ENCODE measurements at places on chromosomes 11 and 22.
A peak's percentile ranks its signal among the peaks of the same experiment; 100 is the strongest.

- DNase-seq, result peak; percentile 17
Observed at GRCh38 chr11:100681064-100681502, 6.0 kb upstream of the ARHGAP42 start.

DNA sequence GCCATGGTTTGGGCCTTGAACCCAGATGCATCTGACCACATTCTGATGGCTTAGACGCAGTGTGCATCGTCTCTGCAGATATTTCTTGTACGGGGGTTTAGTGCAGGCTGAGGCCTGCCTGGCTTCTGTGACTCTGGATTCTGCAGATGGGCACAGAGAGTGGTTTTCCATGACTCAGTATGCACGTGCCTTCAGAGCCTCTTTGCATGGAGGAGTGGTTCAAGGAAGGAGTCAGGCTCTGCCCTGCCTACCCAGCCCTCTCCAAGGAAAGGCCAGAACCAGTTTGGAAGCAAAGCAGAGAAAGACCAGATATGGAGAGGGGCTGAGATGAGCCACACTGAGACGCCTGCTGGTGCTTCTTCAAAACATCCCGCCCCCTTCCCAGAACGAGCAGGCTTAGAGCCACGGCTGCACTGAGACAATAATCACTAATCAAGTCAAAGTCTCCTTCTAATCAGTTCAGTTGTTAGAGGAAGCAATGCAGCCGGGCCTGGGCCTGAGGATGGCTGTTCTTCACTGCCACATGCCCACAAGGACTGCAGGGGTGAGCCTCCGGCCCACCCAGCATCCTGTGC lies 308.9 kb downstream of the NXPE2 start:
- no peak for DNase-seq

DNA sequence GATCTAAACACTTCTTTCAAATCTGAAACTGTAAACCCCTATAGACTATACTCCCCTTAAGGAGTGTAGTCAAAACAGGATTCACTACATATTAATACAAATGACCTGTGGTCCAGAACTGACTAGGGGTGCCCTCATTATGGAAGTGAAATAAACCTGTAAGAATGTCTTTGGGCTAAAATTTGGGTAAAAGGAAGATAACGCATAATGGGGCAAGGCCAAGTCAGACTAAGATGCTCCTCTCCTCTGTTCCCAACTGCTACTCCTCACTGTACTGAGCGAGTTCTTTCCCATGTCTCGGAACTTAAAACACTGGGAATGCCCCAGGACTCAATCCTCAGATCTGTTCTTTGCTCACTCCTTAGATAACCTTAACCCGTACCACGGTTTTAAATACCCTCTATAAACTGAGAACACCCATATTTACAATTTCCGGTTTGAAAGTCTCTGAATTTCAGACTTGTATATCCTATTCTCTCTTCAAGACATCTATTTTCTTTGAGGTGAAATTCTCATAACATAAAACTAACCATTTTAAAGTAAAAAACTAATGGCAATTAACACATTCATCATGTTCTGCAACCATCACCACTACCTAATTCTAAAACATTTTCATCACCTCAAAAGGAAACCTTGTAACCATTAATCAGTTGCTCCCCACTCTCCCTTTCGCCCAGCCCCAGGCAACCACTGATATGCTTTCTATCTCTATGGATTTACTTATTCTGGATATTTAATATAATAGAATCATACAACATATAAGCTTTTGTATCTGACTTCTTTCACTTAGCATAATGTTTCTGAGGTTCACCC lies 4.0 kb downstream of the THAP12 start:
- DNase-seq, result no peak

DNA sequence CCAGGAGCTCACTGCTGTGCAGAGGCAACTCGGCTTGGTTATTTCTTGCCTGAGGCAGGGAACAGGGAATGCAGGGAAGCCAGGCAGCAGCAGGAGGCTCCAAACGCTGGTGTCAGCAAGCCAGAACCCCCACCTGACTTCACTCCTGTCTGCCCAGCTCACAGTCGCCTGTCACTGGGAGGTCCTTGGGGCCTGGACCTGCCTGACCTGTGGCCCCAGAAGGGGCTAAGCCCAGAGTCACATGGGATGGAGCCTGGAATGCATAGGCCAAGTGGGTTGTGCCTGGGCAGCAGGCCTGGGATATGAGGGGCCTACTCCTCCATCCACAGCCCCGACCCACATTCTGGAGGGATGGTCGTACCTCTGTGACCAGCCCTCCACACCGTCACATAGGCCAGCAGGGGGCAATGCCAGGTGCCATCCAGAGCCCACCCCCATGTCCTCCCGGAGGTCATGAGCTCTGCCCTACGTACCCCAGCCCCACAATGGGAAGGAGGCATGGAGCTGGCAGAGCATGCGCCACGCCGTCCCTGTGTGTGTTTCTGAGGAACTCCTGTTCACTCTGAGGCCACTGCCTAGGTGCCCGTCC lies 5.2 kb downstream of the RASSF7 start:
- DNase-seq, result no peak

DNA sequence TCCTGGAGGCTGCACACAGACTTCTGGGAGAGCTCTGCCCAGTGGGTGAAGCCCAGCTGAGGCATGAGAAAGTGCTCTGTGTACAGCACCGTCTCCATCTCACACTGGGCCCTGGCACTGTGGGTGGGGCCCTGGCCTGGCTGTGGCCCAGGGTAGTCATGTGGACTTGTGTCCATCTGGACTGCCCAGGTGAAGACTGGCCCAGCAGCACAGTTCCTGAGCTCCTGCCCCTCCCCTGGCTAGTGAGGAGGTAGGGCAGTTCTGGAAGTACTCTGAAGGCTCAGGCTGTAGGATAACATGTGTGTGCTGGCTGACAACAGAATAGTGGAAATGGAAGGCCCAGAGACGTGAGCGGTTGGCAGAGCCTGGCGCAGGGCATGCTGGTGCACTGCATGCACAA lies 35.4 kb downstream of the RSPH14 start:
- DNase-seq, result no peak

- no peak for DNase-seq
Observed at GRCh38 chr22:39409516-39410029, 10.0 kb downstream of the TAB1 start.

DNA sequence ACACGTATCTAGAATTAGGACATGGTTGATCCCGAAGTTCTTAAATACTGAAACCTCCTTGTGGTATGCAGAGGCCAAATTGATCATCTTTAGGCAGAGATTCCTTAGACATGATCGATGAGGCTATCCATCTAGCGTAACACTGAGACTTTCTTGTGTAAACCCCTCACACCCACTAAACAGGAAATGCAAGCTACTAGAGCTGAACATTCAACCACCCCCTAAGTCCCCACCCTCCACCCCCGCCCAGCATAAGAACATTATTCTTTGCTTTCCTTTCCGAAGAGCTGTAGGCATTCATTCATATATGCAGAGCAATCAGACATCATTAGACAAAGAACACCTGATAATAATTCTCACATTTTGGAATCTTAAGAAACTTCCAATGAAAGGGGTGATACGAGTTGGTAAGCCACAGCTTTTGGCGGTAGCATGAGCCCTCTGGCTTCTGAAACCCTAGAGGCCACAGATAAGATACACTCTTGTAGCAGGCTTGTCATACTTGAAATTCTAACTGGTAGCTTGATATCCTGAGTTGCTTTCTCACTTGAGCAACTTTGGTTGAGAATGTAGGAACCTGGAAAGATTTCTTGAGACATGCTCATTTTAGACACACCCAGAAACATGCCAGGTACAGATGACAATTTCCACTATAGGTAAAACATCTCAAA lies 42.2 kb downstream of the FLI1 start:
- peak; percentile 47 for DNase-seq

DNA sequence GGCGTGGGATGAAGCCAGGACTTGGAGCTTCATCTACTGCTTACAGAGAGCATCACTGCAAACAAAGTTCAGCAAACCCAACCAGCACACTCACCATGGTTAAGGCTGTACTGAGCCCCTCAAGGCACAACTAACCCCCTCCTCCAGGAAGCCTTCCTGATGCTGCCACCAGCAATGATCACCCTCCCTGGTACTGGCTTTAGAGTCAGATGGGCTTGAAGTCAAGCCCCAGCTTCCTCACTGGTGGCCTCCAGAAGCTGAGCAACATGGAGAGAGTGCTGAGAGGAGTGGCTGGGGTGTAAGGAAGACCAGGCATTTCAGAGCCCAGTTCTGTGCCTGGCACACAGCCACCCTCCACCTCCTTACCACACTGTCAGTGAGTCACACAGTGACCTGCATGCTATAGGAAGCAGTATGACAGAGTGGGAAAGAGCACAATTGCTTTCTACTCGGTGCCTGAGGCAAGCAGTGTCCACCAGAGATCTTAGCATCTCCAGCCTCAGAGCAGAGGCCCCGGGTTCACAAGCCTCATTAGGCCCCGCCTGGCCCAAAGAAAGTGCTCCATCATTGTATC lies 24.7 kb upstream of the BAIAP2L2 start:
- DNase-seq, result no peak

DNA sequence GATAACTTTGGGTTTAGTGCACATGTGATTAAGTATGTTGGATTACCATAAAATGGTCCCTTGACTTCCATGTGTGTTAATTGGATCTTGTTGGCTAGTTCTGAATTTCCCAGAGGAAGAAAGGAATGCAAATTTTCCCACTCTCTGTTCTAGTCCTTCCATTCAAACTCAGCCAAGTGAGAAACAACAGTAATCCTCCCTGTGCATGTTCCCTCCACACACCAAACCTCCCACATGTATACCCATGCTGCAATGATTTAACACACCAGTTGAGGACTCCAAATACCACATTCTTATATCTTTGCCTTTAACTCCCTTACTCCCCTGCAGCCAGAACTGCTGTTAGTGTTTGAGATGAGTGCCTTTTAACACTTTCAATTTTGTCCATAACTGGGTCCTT lies 1158.9 kb downstream of the DLG2 start:
- DNase-seq, result no peak

GRCh38 chr22:50019316-50019715 lies 6.8 kb upstream of the IL17REL start:
- no peak for DNase-seq

DNA sequence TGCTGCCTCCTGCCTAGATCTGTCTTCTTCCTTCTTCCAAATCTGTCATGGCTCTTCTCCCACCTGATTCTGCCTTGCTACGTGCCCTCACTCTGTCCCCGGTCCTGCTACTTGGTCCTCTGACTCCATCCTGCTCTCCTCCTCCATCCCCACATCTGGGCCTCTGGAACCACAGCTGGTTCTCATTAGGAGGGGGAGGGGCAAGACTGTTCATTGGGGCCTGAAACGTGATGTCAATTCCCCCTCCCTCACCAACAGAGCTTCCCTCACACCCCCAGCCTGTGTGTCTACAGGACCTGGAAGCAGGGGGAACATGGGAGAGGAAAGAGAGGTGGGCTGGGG lies 9.1 kb downstream of the DCHS1 start:
- no peak for DNase-seq

GRCh38 chr11:73248526-73249185 lies 23.5 kb upstream of the P2RY6 start:
- DNase-seq, result no peak

- no peak for DNase-seq
Observed at GRCh38 chr11:8831861-8832260, 79.1 kb upstream of the AKIP1 start.

- DNase-seq, result no peak
Observed at GRCh38 chr22:48494256-48494967, 1333.3 kb downstream of the BRD1 start.
